Stimulated activated CD4-positive, alpha-beta T cell treated with anti-CD3 and anti-CD28 coated beads, TNF-alpha, amount 100 ng/mL, for 48 hours (primary cell): ENCODE measurements at places on chromosomes 13 and 19.

DNA sequence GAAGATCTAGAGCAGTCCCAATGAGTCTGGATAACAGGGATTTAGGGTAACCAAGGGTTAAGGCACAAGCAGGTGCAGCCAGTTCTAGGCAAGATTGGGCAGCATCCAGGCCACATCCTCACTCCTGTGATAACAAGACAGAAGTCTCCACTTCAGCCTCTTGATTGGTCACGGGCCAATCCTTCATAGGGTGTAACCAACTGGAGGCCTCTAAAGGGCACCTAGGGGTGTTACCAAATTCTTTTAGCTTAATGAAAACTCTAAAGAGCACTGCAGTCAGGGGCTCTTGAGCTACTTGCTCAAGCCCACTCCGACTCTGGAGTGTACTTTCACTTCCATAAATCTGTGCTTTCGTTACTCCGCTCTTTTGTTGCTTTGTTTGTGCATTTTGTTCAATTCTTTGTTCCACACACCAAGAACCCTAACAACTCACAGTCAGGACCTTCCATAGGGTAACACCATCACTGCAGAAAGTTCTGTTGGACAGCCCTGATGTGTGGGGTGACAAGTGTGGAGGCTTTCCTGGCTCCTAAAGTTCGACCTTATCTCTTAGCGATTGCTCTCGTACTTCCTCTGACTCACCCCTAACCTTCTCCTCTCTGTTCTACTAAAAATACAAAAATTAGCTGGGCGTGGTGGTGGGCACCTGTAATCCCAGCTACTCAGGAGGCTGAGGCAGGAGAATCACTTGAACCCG, 36.1 kb downstream of the ZSWIM9 start:
- no peak for DNase-seq

- peak; percentile 91 for DNase-seq
These were observed 8.6 kb downstream of the LTBP4 start for GRCh38 chr19:40609561-40610395.

DNA sequence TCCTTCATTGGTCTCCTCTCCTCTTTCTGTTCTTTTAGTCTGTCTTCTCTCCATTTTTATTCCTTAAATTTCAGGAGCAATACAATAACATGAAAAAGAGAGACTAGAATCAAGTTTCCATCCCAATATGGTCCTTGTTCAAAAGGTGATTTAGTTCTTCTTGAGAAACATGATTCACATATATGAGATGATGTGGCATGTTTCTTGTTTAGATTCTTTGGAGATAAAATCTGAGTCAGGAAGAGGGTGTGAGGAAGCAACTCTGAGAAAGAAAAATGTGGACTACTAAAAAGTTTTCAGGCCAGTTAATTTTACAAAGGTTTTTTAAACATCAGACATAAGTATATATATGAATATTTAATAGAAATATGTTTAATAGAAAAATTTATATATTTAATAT, 231.4 kb downstream of the OXGR1 start:
- no peak for DNase-seq

DNA sequence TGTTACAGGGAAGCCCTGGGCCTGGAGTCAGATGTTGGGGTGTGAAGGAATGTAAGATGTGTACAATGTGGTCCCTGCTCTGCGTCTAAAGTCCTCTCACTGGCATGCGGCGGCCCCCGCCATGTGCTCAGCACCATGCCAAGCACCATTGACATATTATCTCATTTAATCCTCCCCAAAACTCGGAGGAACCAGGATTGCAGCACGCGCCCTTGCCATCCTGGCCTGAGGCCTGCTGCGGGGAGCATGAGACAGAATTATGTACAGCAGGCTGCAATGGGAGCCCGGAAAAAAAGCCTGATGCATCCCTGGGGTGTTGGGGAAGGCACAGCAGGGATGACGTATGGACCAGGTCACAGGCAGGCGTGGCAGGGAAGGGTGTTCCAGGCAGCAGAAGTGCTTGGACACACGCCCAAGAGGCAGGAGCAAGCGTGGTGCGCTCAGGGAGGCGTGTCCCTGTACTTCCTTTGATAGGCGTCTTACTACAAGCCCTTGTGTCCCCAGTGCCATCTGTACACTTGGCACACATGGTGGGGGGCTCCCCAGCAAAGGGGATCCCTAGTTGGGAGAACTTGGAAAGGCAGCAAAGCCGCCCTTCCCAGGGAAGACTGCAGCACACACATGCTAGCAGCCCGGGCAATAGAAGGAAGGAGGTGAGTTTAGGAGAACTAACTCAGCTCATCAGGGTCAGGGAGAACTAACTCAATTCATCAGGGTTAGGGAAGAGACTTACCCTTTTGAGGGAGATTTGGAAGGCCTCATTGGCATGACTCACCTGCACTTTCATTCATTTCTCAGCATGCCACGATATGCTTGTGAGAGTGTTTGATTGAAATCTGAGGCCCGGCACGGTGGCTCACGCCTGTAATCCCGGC, 3.4 kb downstream of the EVI5L start:
- DNase-seq: no peak
